ENCODE measurements at places on chromosomes 3 and 15. TPM values are rescaled to one million over a fixed set of nuclear protein-coding genes. Genes with fewer than 3 reads are reported as not detected.
A peak's percentile ranks its signal among the peaks of the same experiment; 100 is the strongest.

- no peak for DNase-seq
These were observed 125.4 kb downstream of the FMN1 start for GRCh38 chr15:33069161-33069560.

DNA sequence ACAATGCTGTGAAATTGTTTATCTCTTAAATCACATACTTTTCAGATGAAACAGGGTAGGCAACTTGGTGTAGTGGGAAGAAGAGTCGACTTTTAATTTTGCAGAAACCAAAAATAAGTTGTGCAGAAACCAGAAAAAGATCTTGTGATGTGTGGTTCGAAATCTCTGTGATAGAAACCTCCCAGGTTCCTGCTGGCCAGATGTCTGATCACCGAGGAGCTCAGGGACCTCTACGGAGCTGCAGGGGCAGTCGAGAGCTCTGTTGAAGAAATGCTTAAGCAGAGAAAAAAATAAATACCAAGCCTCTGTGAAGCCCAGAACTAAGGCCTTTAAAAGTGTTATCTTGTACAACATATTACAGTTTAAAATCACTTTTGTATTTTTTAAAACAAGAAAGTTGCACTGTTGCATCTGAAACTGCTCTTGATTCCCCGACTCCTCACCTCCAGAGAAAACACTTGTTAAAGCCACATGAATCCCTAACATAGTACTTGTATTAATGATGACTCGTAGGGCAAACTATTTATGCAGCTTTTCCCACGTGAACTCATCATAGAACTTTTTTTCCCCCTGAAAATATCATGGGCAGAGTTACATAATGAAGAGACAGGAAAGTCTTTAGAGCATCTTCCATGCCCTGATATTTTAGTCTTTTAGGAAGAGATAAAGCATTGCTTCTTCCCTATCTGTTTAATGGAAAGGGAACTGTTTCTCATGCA lies 51.3 kb downstream of the CCK start:
- DNase-seq = no peak

GRCh38 chr3:73404435-73404834 lies 220.3 kb downstream of the PDZRN3 start:
- no peak for DNase-seq

GRCh38 chr3:18111796-18112232 lies 313.3 kb downstream of the SATB1 start:
- no peak for DNase-seq

GRCh38 chr15:72057548-72058091 lies 60.3 kb downstream of the MYO9A start:
- DNase-seq = no peak

DNA sequence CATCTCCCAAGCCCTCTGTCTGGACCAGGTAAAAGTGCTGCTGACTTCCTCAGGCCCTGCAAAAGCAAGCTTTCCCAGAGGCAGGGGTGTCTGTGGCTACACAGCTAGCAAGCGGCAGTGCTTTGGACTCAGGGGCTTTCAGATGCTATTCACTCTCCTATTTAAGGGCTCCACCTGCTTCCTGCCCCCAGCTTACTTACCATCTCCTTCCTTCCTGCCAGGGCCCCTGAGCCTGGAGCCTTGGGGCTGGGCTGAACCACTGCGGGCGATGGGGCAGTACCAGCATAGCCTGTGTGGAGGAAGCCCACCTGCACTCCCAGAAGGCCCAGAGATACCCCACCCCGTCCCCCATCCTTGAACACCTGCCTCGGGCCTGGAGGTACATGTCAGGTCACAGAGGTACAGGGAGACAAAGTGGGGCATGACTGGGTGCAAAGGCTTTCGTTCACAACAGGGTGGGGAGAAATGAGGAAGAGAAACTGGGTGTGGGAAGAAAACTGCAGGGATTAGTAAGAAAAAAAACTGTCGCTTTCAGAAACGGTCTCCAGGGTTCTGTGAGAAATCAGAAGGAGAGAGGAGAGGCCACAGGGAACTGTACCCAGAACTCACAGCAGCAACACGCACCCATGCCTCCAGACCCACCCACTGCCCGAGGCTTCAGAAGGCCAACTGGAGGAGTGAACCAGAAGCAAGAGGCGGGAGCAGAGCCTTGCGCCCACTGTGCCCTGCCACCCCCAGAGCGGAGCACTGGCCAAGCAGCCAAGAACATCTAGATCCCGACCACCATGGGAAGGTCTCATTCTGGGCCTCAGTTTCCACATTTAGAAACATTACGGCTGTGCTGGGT lies 49.5 kb downstream of the CCDC12 start:
- no peak for DNase-seq

DNA sequence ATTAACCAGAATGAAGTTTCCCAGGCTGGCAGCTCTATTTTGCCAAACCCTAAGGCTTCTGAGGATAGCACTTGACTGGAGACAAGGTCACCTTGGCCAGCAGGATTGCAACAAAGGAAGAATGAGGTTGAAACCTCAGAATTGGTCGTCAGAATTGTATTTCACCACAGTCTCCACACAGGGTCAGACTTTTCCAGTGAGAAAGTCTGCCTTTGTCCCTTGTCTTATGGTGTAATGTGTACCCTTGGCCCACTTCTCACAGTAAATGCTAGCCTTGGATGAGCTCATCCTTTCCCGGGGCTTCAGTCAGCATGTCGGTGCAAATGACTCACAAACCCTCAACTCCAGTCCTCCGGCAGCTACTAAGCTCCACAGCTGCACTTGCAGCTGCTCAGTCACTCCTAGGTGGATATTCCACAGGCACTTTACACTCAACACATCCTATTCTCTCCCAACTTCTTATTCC lies 19.7 kb downstream of the SSR3 start:
- DNase-seq = peak; percentile 98

DNA sequence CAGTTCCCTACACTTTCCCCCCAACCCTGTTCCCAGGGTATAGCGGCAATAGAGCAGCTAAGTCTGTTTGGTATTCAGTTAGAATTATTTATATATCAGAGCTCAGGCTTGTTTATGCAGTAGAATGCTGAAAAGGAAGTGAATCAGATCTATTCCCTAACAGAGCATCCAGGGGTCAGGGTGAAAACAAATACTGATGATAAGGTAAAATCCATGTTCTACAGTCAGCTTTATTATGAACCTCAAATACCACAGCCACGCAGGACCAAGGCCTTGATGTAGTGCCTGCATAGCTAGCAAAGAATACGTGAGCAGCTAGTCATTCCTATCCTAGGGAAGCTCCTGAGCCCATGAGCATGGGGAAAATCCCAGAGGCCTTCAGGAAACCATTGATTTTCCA lies 229.7 kb upstream of the ICE2 start:
- peak; percentile 91 for DNase-seq

GRCh38 chr3:173902871-173903270 lies 505.3 kb downstream of the NLGN1 start:
- DNase-seq = no peak

GRCh38 chr15:66564136-66565041 lies 1.4 kb downstream of the LCTL start:
- DNase-seq = no peak

GRCh38 chr15:40789119-40789518 lies 17.8 kb upstream of the ZFYVE19 start:
- DNase-seq = no peak

DNA sequence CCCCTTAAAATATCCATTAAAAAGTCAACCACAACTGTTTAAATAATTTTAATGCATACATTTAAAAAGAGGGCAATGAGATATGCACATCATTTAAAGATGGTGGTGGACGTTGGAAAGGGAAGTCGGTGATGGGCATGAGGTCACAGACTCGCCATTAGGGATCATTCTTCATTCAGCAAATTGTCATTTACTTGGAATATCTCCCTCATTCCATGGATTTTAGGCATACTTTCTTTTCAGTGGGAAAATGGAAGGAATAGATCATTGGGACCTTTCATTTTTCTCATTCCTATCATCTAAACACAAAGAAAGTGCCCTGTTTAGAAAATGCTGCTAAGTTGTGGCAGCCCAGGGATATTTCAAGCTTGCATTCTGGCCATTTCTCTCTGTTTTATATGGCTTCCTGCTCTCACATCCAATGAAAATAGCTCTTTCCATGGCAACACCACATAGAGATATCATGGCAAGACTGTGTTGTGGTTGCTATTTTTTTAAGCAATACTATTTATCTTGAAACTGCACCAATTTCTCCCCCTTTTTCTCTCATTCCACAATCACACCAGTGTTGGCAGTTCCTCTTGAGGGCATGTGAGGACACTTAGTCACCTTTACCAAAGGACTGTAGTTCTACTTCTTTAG lies 40.7 kb upstream of the LMCD1 start:
- no peak for DNase-seq

DNA sequence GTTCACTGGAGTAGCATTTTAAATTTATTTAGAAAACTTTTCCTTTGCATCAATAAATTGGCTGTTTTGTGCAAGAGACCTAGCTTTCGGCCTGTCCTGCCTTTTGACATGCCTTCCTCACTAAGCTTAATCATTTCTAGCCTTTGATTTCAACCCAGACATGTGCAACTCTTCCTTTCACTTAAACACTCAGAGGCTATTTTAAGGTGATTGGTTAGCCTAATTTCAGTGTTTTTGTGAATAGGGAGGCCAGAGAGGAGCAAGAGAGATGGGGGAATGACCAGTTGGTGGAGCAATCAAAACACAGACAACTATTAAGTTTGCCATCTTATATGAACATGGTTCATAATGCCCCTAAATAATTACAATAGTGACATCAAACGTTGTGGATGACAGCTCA lies 333.4 kb downstream of the SLC9A9 start:
- DNase-seq = no peak

DNA sequence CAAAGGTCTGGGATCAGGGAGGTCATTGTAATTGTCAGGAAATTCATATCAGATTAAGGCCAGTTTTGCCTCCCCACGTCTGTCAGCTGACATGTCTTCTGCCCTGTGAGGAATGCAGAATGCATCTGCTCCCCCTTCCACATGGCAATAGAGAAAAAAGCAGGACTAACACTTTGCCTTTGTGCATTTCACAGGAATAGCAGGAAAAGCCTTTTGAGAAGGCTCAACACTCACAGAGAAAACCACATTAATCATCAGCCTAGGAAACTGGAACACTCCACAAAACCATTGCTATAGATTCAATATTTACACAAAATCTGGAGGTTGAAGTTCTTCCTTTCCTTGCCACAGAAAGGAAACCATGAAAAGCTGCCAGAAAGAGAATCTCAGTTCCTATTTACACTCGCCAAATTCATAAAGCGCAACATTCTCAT lies 165.2 kb upstream of the HES1 start:
- DNase-seq = no peak

DNA sequence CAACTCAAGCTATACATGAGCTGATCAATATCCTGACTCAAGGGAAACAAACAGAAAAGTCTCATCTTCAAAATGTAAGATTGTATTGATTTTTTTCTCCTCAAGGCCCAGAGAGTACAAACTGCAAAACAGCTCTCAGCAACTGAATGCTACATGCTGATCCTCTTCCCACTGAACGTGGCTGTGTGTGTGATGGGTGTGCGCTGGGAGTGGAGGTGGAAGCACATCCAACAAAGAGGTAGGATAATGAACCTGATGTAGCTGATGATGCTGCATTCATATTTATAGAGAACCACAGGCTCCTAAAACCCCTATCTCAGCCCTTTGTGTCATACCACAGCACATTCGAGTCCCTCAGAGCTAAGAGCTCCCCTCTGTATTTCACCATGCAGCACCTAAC lies 56.8 kb downstream of the GABRB3 start:
- DNase-seq = no peak

GRCh38 chr3:72426618-72427397 lies 421.4 kb downstream of the SHQ1 start:
- no peak for DNase-seq

- DNase-seq = no peak
These were observed 104.9 kb upstream of the RPL32 start for GRCh38 chr3:12946251-12946648.

GRCh38 chr3:99620077-99620767 lies 18.2 kb upstream of the COL8A1 start:
- no peak for DNase-seq

- DNase-seq = no peak
These were observed 183.3 kb downstream of the PDE8A start for GRCh38 chr15:85164841-85165466.

DNA sequence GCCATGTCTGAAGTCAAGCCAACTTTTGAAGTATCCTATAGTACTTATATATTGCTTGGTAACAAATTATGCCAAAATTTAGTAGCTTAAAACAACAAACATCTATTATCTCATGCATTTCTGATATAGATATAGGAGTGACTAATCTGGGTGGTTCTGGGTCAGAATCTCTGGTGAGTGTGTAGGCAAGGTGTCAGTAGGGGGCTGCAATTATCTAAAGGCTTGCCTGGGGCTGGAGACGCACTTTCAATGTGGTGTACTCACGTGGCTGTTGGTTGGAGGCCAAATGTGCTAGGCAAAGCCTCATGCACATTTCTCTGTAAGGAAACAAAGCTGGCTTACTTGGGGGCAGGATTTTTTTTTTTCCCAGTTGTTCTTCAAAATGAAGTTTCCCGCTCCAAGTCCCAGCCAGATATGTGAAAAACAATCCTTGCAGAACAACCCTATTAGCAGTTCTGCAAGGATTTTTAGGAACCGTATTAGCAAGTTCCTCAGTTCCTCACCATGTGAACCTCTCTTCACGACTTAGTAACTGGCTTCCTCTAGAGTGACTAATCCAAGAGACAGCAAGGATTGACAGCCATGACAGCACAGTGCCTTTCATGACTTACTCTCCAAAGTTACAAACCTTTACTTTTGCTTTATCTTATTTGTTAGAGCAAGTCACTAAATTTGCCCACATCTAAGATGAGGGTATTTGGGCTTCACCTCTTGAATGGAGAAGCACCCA lies 25.8 kb downstream of the GREM1 start:
- no peak for DNase-seq

- no peak for DNase-seq
These were observed 99.9 kb downstream of the TLE3 start for GRCh38 chr15:69997813-69998212.

DNA sequence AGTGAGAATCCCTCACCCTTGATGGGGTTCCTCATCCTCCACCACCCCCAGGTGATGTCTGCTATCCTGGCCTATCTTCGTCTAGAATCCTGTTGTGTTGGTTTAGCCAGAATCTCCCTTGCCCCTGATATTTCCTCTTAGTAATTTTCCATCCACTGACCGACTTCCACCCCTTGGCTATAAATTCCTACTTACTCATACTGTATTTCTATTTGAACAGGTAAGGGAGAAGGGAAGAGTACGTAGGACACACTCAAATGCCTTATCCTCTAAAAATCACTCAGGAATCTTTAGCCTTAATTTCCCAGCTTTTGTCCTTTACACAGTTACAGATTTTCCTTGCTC lies 678 bp upstream of the TFG start:
- no peak for DNase-seq

- DNase-seq = no peak
These were observed 4.2 kb downstream of the OCA2 start for GRCh38 chr15:28094732-28095521.

GRCh38 chr3:153094386-153094785 lies 67.6 kb upstream of the RAP2B start:
- DNase-seq = no peak

SEC22A gene
- polyA plus RNA-seq = 39.0 TPM

CKMT1B gene
- not detected for polyA plus RNA-seq

ZCWPW2 gene
- polyA plus RNA-seq = 0.76 TPM

CCR2 gene
- polyA plus RNA-seq = not detected

GOLGA6D gene
- not detected for polyA plus RNA-seq

ZPLD1 gene
- polyA plus RNA-seq = 0.02 TPM

CSPG4 gene
- 8.4 TPM for polyA plus RNA-seq

DGKG gene
- 4.8 TPM for polyA plus RNA-seq

EFHB gene
- polyA plus RNA-seq = 0.33 TPM

GOLGA8M gene
- polyA plus RNA-seq = 0.22 TPM

FAM3D gene
- not detected for polyA plus RNA-seq

EFCC1 gene
- polyA plus RNA-seq = 0.27 TPM

TICRR gene
- polyA plus RNA-seq = 1.3 TPM

CCR9 gene
- polyA plus RNA-seq = not detected

UBA7 gene
- polyA plus RNA-seq = 43.6 TPM

METTL6 gene
- polyA plus RNA-seq = 25.9 TPM

Data from AG04450 (cell line).